RKO (cell line): ENCODE measurements at places on chromosomes 16 and 17.
A peak's percentile ranks its signal among the peaks of the same experiment; 100 is the strongest.

- DNase-seq: no peak
Observed at GRCh38 chr16:2469399-2470233, 1.5 kb upstream of the NTN3 start.

DNA sequence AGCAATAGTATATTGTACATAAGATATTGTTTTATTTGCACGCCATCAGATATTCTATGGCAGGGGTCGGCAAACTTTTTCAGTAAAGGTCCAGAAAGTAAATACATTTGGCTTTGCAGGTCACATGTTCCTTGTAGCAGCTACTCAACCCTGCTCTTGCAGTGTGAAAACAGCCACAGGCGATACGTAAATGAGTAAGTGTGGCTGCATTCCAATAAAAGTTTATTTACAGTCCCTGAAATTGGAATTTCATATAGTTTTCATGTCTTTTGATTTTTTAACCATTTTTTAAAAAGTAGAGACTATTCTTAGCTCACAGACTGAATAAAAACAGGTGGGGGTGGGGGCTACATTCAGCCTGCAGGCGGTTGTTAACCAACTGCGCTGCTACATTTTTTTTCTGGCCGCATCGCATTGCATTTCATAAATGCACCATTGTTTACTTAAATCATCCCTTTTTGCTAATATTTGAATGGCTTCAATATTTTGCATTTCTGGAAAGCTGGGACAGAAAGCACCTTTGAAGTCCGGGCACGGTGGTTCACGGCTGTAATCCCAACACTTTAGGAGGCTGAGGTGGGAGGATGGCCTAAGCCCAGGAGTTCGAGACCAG is 50.5 kb upstream of the HAPSTR1 start:
- DNase-seq: no peak

GRCh38 chr17:80451104-80451775 is 25.2 kb downstream of the NPTX1 start:
- DNase-seq: no peak

- DNase-seq: peak; percentile 19
Observed at GRCh38 chr16:71552698-71553503, 24.0 kb downstream of the TAT start.

DNA sequence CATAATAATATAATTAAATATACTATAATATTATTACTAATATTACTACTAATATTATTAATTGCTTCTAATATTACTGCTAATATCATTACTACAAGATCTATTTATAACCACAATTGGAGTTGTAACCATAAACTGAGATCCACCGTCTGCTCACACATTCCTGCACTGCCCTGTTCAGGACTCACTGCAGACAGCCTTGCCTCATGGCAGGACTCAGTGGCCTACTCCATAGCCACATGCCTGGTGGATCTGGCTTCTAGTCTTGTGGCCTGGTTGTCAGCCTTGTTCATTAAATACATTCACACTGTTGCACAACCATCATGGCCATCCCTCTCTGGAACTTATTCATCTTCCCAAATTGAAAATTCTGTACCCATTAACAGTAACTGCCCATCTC is 48.0 kb downstream of the SRL start:
- no peak for DNase-seq

DNA sequence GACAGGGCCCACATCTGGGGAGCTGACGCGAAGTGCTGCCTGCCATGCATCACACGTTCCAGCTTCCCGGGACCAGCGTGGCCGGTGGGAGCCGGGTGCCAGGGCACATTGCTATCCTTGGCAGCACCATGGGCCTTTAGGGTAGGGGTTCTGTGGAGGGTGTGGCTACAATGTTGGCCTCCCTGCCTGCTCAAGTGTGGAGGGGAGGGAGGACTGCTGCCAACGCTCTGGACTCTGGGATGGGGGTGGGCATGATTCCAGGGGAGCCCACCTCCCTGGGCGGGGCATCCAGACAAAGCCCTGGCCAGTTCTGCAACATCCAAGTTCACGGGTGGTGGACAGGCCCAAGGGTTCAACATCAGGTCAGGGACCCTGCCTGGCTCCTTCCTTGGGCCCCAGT is 13.9 kb downstream of the GRB7 start:
- no peak for DNase-seq

- DNase-seq: no peak
Observed at GRCh38 chr17:14101976-14102375, 32.7 kb downstream of the COX10 start.

GRCh38 chr17:40177275-40177874 is at the start of gene RAPGEFL1:
RAPGEFL1 (plus strand) TSS chr17:40177470; CDS start chr17:40177862, 392 bp downstream.
- DNase-seq: peak; percentile 83

GRCh38 chr17:75147878-75148546 is 6.3 kb downstream of the JPT1 start:
- DNase-seq: no peak

GRCh38 chr17:18129041-18129502 is 20.5 kb downstream of the MYO15A start:
- peak; percentile 30 for DNase-seq

- DNase-seq: no peak
Observed at GRCh38 chr17:78317794-78318400, 42.0 kb downstream of the SOCS3 start.

DNA sequence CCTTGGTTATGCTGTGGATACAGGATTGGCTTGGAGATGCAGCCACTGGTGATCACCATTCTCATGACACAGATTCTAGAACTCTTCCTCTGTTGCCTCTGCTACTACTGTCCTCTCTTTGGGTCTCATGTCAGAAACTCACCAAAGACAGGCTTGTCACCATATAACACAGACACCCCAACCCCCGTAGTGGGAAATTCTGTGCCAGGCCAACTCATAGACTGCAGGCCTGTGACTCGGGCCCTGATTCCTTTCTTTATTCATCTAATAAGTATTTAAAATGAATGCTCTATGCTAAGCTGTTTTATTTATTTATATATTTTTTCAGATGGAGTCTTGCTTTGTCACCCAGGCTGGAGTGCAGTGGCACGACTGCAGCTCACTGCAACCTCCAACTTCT is 9.5 kb downstream of the CYB5D2 start:
- peak; percentile 56 for DNase-seq

- no peak for DNase-seq
Observed at GRCh38 chr16:23754594-23755483, at the start of gene CHP2. CHP2 (plus strand) TSS chr16:23755026; CDS start chr16:23755050, 24 bp downstream.

DNA sequence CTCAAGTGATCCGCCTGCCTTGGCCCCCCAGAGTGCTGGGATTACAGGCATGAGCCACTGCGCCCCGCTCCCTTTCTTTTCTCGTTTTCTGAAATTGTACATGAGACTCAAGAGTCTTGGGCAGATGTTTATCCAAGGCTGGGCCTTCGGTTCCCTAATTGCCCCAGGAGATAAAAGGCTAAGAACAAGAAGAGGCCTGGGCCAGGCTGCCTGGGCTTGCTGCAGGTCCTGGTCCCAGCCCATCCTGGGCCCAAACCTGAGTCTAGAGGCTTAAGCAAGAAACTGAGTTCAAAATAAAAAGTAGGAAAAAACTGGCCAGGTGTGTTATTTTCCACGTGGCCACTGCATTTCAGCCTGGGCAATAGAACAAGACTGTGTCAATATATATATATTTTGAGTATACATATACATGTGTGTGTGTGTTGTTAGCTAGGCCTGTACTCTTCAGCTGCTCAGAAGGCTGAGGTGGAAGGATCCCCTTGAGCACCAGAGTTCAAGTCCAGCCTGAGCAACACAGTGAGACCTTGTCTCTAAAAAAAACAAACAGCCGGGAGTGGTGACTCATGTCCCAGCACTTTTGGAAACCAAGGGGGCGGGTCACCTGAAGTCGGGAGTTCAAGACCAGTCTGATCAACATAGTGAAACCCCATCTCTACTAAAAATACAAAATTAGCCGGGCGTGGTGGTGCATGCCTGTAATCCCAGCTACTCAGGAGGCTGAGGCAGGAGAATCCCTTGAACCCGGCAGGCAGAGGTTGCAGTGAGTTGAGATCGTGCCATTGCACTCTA is 6.8 kb upstream of the CLUH start:
- peak; percentile 24 for DNase-seq

- DNase-seq: no peak
Observed at GRCh38 chr16:17076092-17076754, 394.5 kb downstream of the XYLT1 start.

DNA sequence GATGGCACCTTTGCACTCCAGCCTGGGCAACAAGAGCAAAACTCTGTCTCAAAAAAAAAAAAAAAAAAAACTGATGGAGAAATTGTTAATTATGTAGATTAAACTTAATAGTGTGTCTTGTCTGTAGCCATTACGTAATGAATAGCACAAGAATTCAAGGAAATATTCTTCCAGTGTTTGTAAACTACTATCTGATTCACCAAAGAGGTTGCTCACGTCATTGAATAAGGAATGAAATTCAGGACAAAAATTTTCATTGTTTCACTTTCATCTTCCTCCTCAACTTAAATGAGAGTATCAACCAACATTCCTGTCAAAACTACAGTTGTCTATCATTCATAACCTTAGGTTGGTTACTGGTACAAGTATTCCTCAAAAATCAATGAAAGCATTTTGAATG is 30.7 kb upstream of the MYO18A start:
- no peak for DNase-seq

DNA sequence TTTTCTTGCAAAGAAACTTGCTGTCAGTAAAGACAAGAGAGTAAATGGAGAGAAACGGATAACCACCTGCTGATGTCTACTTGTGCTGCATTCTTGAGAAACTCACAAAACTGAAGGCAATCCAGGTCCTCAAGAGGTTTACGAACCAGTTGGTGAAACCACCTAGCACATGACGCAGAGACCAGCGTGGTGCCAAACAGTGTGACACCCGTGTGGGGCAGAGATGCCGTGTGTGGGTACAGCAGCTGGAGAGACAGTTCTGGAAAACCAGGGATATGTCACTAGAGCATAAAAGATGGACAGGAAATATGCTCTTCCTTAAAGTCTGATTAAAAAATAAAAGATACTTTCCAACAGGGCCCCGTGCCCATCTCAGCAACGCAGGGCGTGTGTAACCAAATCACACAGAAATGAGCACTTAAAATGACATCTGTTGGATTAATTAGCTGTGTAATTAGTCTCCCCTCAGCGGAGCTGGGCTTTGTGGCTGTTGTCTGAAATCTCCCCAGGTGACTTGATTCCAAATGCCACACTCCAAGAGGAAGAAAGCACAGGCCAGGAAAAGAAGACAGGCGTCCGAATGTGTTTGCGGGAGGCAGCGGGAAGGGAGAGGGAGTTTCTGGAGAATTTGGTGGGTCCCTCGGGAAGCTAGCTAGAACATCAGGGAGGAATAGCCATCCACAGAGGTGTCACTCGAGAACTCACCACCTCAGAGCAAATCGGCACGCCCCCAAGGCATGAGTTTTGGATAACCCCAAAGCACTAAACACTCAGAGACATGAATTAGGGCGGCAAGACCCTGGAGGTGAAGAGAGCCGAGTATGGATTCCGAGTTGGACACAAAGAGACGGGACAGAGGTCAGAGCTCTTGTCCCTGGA is 109.8 kb downstream of the ZFHX3 start:
- DNase-seq: no peak

GRCh38 chr17:6020376-6021010 is 49.7 kb upstream of the WSCD1 start:
- DNase-seq: no peak

DNA sequence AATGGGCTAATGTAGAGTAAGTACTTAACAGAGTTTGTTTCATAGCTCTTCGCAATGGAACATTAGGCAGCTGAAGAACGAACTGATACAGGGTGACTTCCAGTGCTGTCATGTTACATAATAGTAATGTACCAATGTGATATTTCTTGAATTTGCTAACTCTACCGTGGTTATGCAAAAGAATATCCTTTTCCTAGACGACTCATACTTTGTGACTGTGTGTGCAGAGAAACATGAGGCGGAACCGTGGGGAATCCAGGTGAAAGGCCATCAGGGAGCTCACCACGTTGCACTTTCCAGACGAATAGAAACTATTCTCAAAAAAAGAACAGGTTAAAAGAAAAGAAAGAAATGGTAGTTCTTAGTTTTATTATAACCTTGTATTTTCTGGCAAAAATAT is 13.2 kb downstream of the NOB1 start:
- DNase-seq: no peak

DNA sequence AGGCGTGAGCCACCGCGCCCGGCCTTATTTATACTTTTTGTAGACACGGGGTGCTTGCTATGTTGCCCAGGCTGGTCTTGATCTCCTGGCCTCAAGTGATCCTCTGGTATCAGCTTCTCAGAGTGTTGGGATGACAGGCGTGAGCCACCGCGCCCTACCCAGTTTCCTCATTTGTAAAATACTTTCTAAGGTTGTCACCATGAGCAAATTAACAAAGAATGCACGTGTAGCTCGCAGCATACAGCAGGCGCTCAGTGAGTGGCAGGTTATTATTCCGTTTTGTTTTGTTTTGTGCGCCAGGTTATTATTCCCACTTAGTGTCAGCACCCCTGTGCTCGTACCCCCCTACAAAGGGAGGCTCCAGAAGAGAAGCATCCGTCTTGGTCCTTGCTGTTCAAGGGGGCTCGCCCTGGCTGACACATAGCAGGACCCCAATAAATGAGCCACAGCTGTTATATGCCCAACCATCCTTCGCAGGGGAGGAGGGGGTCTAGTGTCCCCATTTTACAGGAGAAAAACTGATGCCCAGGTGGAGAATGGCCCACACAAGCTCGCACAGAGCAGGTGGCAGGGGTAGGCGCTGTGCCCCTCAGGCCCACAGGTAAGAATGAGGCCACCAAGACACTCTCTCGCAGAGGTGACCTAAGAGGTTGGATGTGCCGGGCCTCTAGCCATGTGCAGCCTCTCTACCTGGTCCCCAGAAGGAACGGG is 686 bp upstream of the MIEF2 start:
- peak; percentile 93 for DNase-seq

- no peak for DNase-seq
Observed at GRCh38 chr16:30490210-30490609, 17.7 kb downstream of the ITGAL start.

- DNase-seq: no peak
Observed at GRCh38 chr16:16059895-16060590, 110.6 kb downstream of the ABCC1 start.

GRCh38 chr16:79136955-79137354 is 463.6 kb downstream of the MAF start:
- DNase-seq: no peak

GRCh38 chr17:20966870-20967269 is 75.9 kb downstream of the USP22 start:
- no peak for DNase-seq

DNA sequence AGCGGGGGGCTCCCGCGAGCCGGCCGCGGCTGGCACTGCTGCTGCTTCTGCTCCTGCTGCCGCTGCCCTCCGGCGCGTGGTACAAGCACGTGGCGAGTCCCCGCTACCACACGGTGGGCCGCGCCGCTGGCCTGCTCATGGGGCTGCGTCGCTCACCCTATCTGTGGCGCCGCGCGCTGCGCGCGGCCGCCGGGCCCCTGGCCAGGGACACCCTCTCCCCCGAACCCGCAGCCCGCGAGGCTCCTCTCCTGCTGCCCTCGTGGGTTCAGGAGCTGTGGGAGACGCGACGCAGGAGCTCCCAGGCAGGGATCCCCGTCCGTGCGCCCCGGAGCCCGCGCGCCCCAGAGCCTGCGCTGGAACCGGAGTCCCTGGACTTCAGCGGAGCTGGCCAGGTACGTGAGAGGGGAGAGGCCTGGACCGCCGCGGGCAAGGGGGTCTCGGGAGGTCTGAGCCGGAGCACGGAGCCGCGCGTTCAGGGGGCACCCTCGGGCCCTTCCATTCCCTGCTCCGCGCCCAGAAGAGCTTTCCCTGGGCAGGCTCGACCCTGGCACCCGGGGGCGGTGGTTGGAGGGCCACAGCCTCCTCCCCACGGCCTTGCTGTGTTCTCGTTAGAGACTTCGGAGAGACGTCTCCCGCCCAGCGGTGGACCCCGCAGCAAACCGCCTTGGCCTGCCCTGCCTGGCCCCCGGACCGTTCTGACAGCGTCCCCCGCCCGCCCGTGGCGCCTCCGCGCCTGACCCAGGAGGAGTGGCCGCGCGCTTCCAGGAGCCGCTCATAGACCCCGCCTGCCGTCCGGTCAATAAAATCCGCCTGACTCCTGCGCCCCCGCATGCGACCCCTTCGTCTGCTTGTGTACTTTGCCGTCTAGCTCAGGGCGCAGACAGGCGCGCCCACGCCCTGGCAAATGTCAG is 591 bp downstream of the NPW start:
- no peak for DNase-seq
